ENCODE measurements at places on chromosomes 13 and 19. TPM values are rescaled to one million over a fixed set of nuclear protein-coding genes. Genes with fewer than 3 reads are reported as not detected.

The C13orf46 gene
- 0.13 TPM for total RNA-seq

The KIRREL2 gene
- under 0.01 TPM for total RNA-seq

The RNF6 gene
- 44.8 TPM for total RNA-seq

The MICU2 gene
- 50.6 TPM for total RNA-seq

The COL5A3 gene
- 21.8 TPM for total RNA-seq

The IZUMO1 gene
- not detected for total RNA-seq

The NKG7 gene
- not detected for total RNA-seq

The GFY gene
- total RNA-seq = not detected

The NBEA gene
- 4.5 TPM for total RNA-seq

The MPHOSPH8 gene
- 18.9 TPM for total RNA-seq

The SLC25A41 gene
- total RNA-seq = 0.11 TPM

The RASIP1 gene
- total RNA-seq = 1.3 TPM

The ZIC5 gene
- not detected for total RNA-seq

The BLVRB gene
- total RNA-seq = 51.1 TPM

The ZNF536 gene
- total RNA-seq = not detected

The TPRX2 gene
- not detected for total RNA-seq

The C19orf67 gene
- not detected for total RNA-seq

The PODNL1 gene
- total RNA-seq = 7.6 TPM

The KL gene
- 0.13 TPM for total RNA-seq

The VRK3 gene
- 23.9 TPM for total RNA-seq

The IL4I1 gene
- 1.6 TPM for total RNA-seq

The FLT1 gene
- 0.54 TPM for total RNA-seq

The SULT2A1 gene
- total RNA-seq = not detected

The ZNF790 gene
- 10.7 TPM for total RNA-seq

The TMEM190 gene
- total RNA-seq = not detected

The KIR2DL4 gene
- not detected for total RNA-seq

The HNRNPM gene
- total RNA-seq = 51.6 TPM

The TJP3 gene
- not detected for total RNA-seq

The FLT3 gene
- total RNA-seq = not detected

The ZNF626 gene
- total RNA-seq = 27.7 TPM

The ADAMTSL5 gene
- 4.2 TPM for total RNA-seq

The LILRA1 gene
- not detected for total RNA-seq

The MAP4K1 gene
- not detected for total RNA-seq

The NPAS1 gene
- 0.78 TPM for total RNA-seq

The LGALS13 gene
- not detected for total RNA-seq
